Activated CD4-positive, alpha-beta T cell treated with anti-CD3 and anti-CD28 coated beads, Interleukin-2, amount 50 U/mL, for 16 hours (primary cell): ENCODE measurements at places on chromosomes 3 and 15.

DNA sequence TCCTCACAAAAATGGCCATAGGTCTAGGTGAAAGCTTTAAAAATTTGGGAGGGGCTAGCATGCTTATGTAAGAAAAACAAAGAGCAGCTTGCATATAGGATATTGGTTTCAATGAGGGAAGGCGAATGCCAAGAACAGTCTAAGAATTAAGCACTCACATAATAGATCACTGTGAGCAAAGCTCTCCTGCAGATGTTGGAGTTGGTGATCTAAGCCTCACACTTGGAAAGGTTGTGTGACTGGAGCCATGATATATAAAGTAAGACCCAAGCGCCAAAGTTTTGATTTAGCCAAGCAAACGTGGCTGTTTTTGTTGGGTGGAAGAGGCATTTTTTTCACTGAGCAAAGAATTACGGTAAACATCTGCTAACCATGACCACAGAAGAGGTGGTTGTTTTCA lies 237.5 kb downstream of the FOXP1 start:
- DNase-seq = no peak

DNA sequence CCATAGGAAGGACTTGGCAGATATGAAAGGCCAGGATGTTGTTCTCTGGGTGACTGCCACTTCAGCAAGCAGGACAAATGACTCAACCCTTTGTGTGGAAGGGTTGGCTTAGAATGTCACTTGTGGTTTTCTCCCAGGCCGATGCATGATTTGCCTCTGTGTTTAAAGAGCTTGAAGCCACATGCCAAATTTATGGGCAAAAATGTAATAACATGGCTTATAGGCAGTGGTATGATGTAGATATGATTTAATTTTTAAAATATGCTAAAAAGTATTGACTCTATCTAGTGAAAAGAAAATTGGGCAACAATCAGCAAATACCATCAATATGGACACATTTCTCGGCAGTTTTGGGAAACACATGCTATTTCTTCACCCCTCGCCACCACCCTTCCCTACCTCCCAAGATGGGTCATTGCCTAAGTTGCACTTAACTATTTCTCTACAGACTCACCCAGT lies 114.6 kb downstream of the CYP19A1 start:
- DNase-seq = no peak

DNA sequence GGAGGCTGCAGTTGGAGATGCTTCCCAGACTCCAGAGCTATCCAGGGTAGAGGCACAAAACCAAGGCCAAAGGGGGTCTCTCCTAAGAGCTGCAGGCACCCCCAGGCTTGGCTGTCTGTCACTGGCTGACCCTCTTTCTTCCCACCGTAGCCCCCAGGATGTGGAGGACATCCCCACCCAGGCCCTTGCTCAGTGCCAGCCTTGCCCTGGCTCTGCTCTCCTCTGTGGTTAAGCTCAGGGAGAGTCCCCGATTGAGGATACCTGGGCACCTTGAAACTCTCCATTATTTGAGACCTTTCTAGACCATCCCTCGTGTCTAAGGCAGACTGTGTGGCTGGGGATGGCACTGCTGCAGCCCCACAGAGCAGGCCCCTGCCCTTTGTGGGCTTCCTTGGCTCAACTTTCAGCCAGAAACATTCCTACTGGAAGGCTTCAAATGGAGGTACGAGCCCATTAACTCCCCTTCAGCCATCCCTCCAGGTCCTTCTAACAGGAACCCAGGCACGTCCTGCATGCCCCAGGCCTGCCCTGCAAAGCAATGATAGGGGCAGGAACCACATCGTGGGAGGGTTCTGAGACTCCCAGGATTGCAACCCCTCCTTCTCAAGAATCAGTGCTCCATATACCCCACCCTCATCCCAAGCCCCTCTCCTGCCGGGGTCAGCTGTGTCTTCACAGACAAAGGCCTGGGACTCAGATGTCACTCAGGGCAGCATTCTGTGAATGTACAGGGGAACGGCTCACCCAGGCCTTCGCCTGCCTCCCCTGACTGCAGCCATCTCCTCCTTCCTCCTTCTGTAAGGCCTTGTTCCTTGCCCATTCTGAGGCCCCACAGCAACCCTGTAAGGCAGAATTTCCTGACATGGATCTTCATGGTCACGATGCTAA lies 102.9 kb upstream of the ABHD17C start:
- no peak for DNase-seq

GRCh38 chr3:57164217-57164656 lies 916 bp downstream of the IL17RD start:
- DNase-seq = no peak

- no peak for DNase-seq
Measured at GRCh38 chr3:11130385-11130784, 23.9 kb upstream of the HRH1 start.

GRCh38 chr3:135851201-135852081 lies 114.1 kb upstream of the PPP2R3A start:
- no peak for DNase-seq

GRCh38 chr15:37253877-37254276 lies 153.5 kb upstream of the MEIS2 start:
- no peak for DNase-seq
